ENCODE measurements at places on chromosomes 7 and 10.

GRCh38 chr7:101129603-101130117 lies 2.8 kb downstream of the SERPINE1 start:
- no peak for DNase-seq

- no peak for DNase-seq
These were observed 288.7 kb upstream of the AUTS2 start for GRCh38 chr7:69309601-69310000.

GRCh38 chr10:61990761-61991135 lies 89.2 kb downstream of the ARID5B start:
- DNase-seq = no peak

DNA sequence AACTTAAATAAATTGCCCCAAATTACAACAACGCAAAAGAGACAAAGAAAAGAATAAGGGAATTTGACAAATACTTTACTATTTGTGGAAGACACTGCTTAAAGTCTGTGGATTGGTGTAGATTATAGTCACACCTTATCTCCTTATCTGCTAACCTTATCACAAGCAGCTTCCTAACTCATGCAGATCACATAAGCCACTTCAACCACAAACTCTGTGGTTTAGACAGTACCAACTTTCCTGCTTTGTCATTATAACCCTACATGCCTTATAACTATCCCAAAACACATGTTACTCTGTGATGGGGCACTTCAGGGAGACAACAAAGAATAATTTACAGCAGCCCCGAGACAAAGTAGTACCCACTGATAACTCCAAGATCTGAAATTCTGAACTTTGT lies 41.5 kb upstream of the PPP3CB start:
- DNase-seq = no peak

GRCh38 chr10:91614225-91614624 lies 18.6 kb downstream of the PPP1R3C start:
- no peak for DNase-seq

- DNase-seq = no peak
These were observed 133.1 kb downstream of the CUBN start for GRCh38 chr10:16996530-16996964.

DNA sequence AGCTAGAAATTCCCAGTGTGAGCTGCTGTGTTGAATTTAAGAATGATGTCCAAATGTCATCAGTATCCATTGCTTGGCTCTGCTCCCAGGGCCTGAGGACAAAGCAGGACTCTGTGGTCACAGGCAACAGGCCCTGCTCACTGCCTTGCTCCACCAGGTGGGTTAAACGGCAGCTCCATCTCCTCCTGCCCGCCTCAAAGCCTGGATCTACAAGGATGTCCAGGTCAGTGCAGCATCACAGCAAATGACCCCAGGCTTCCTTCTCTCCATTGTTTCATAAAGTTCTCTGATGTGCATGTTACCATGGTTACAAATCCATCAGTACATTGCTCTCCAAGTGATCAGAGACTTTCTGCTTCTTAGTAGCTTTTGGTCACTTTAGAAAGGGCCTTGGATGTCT lies 322.0 kb upstream of the ZNF32 start:
- DNase-seq = no peak

GRCh38 chr10:23035569-23035968 lies 59.8 kb upstream of the MSRB2 start:
- no peak for DNase-seq

- DNase-seq = no peak
These were observed 33.1 kb downstream of the PPIF start for GRCh38 chr10:79380125-79380945.

- no peak for DNase-seq
These were observed 107.0 kb upstream of the PALS2 start for GRCh38 chr7:24466168-24466768.

DNA sequence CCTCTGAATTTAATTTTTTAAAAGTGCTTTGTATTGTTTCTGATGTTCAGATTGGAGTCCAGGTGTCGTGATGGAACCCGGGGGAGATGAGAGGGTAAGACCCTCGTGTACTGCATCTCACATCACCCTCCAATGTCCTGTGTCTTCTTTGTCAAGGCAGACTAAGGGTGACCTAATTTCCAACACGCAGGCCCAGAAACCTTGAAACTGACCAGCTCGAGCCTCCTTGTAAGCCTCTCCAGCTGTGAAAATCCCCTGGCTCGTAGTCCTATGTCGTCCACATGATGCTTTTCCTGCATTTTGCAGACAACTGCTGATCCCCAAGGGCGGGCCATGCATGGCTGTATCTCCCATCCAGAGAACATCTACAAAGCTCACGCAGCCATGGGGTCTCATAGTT lies 220.2 kb downstream of the ARHGAP12 start:
- peak; percentile 43 for DNase-seq

DNA sequence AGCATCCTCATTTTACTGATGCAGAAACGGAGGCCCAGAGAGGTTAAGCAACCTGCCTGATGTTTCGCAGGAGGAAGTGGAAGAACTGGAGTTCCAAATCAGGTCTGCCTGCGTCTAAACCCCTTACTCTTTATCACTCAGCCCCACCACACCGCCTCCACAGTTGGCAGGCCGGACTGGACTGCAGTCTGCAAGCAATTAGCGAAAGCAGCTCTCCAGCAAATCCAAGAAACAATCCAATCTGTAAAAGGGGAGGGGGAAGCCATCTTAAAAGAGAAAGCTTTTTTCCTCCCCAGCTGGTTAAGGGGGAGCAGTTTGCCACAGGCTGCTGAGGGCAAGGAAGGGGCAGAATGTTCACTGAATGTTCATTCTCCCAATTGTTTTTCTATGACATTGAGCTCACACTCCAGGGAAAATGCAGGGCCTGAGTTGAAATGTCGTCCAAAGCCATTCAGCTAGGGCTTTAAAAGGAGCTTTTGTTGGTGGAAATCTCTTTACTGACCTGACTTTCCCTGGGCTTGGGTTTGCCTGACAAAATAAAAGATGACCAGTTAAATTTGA lies 350.1 kb downstream of the RNLS start:
- DNase-seq = peak; percentile 38

- DNase-seq = no peak
These were observed 189.5 kb upstream of the MINDY3 start for GRCh38 chr10:16049782-16050181.

- DNase-seq = peak; percentile 92
These were observed at the start of gene HOGA1 for GRCh38 chr10:97584060-97584797. Gene HOGA1, plus strand, starts transcription at chr10:97584389. Its CDS starts 315 bp downstream, at chr10:97584704.

DNA sequence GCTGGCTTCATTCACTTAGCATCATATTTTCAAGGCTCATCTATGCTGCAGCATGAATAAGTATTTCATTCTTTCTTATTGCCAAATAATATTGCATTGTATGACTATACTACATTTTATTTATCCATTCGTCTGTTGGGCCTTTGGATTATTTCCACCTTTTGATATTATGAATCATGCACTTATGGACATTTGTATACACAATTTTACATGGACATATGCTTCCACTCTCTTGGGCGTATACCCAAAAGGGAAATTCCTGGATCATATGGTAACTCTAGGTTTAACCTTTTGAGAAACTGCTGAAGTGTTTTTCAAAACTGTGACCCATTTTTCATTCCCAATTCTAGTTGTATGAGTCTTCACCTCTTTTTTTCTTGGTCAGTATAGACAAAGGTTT lies 80.3 kb upstream of the GNAI1 start:
- DNase-seq = no peak

GRCh38 chr10:6151087-6151977 lies 51.4 kb upstream of the PFKFB3 start:
- DNase-seq = peak; percentile 61

DNA sequence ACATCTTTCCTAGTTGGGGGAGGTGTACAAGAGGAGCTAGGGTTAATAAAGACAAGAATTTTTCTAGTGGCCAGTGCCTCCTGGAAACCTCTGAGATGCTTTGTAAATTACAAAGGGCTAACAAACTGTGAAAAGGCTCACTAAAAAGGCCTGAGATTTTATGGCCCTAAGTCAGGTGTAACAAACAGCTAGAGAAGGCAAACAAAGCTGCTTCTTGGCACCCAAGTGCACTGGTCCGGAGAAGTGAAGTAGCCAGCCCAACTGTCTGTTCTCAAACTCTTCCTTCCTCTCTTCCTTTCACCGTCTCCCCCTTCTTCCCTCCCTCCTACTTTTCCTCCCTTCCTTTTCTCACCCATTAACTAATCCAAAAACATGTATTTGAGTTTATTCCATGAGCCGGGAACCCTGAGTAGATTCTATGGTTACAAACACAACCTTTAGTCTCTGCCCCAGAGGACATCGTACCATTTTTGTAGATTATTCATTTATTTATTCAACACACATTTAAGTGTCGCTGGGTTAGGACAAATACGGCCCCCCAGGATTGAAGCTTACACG lies 143.4 kb upstream of the PCGF5 start:
- DNase-seq = no peak

- no peak for DNase-seq
These were observed 243.8 kb downstream of the RPS24 start for GRCh38 chr10:78277314-78278057.

DNA sequence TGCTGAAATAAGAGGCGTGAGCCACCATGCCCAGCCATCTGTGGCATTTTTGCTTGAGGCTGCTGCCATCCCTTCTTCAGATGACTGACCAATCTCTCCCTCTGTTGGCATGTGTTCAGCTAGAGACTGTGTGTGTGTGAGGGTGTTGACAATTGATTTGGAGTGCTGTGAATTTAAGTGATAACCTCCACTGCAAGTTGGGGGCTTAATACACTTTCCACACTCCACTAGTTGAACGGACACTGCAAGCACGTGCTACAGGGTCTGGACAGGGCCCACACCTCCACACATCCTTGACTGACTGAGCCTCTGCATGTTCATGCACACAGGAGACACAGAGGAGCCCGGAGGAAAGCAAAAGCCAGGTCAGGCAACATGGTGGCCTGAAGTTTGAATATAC lies 51.3 kb downstream of the BRAF start:
- DNase-seq = no peak

DNA sequence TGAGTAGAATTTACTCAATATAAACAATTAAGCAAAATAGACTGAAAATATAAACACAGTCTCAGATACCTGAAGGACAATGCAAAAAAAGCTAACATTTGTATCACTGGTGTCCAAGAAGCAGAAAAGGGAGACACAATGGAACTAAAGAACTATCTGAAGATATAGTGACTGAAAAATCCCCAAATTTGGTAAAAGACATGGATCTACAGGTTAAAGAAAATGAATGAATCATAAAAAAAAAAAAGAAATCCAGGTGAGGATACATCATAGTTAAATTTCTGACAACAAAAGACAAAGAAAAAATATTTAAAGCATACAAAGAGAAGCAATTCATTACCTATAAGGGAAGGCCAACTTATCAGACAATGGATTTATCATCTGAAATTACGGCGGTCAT lies 114.7 kb upstream of the PPP1R3A start:
- DNase-seq = no peak

GRCh38 chr7:44977304-44977958 lies 1.4 kb downstream of the MYO1G start:
- no peak for DNase-seq

GRCh38 chr10:11147722-11148121 lies 130.1 kb downstream of the CELF2 start:
- DNase-seq = no peak

- no peak for DNase-seq
These were observed 123.6 kb upstream of the GDF10 start for GRCh38 chr10:47176206-47176902.

DNA sequence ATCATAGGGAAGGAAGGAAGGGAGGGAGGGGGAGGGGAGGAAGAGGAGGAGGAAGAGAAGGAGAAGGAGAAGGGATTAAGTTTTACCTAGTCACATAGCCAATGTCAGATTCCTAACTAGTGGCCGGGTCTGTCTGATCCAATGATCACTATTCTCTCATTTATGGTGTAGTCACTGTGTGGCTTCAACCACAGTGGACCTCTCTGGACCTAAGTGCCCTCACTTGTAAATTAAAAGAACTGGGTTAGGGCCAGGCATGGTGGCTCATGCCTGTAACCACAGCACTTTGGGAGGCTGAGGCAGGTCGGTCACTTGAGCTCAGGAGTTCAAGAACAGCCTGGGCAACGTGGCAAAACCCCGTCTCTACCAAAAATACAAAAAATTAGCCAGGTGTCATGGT lies 6.6 kb upstream of the SERPINE1 start:
- no peak for DNase-seq

DNA sequence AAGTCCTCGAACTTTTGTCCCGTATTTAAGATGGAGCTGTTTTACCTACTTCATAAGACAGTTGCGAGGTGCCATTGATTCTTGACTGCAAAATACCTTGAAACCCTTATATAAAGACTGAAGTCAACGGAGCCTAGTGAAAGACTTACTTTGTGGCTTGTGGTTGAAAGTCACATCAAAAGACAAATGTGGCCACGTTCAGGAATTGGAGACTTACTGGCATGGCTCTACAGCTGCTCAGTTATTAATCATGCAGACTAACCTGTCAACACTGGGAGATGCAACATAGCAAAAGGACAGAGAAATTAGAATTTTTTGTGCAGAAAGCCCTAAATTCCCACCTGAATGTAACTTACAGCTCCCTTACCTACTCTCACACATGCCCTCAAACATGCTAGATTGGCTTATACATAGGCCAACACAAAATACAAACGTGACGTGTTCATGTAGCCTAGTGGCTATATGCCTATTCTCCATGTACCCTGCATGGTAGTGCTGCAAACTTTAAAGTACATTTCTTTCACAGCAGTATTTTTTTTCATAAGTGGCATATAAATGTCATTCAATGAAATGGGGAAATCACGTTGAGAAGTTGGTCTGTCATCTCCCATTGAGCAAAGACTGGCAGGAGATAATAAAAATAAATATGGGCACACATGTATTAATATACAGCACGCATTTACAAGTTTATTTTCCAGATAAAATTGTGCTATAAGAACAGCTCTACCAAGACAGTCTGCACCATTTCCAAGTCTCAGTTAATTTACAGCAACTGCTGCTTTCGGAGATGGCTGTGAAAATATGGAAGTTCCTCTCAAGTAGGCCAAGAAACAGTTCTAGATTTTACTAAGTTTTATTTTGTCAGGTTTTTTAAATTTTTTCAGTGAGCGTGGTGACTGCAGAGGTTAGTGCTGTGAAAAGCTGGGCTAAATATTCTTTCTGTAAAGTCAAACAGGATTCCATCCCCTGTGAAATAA lies 170.4 kb upstream of the C7orf33 start:
- no peak for DNase-seq

GRCh38 chr7:28779954-28780353 lies 178.2 kb downstream of the TRIL start:
- no peak for DNase-seq

- no peak for DNase-seq
These were observed 76.7 kb upstream of the SFMBT2 start for GRCh38 chr10:7487528-7487927.

DNA sequence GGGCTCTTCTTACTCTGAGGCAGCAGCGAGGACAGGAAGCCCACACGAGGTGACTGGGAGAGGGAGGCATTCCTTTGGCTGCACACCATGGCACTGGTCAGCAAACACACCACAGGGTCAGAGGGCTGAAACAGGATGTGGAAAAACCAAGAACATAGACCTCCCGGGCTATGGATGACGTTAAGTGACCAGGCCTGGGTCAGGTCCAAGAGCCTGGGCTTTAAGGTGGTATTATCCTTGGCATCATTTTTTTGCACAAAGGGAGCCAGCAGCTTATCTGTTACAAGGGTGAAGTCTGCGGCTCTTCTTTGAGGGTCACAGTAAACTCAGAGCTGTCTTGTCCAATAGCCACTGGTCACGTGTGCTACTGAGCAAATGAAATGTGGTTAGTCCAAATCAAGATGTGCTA lies 7.0 kb downstream of the WDR91 start:
- no peak for DNase-seq

Data from left ventricle myocardium superior (tissue), 1 donor.